ENCODE measurements at places on chromosomes 3 and 15. TPM values are rescaled to one million over a fixed set of nuclear protein-coding genes. Genes with fewer than 3 reads are reported as not detected.
A peak's percentile ranks its signal among the peaks of the same experiment; 100 is the strongest.

DNA sequence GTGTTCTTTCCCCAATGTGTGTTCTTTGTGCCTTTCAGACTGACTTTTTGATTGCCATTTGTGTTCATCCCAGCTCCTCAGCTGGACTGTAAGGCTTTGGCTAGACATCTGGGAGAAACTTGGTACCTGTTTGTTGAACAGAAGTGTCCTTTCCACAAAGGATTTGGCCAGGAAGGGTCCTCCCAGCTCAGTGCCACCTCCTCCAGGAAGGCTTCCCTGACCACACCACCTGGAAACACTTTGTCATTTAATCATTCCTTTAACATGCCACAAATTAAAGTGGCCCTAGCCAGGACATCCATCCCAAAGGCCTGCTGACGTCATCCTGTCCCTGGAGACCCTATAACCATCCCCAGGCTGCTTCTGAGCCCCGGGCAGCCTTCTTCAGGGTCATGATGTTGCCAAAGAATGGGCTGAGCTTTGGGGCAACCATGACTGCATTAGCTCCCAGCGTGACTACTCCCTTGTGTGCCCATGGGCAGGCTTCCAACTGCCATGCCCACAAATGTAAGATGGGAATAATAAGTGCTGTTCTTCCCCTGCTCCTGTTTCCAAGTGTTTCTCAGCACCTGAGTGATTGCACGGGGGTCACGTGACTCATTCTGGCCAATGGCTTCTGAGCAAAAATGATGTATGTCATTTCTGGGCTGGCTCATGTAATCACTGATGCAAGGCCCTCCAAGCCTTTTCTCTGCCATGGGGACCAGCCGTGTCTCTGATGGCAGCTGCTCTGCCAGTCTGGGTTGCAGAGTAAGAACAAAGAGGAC lies 112.5 kb upstream of the SMAD3 start:
- no peak for DNase-seq

- DNase-seq: no peak
Observed at GRCh38 chr15:31247404-31247803, 79.2 kb upstream of the KLF13 start.

DNA sequence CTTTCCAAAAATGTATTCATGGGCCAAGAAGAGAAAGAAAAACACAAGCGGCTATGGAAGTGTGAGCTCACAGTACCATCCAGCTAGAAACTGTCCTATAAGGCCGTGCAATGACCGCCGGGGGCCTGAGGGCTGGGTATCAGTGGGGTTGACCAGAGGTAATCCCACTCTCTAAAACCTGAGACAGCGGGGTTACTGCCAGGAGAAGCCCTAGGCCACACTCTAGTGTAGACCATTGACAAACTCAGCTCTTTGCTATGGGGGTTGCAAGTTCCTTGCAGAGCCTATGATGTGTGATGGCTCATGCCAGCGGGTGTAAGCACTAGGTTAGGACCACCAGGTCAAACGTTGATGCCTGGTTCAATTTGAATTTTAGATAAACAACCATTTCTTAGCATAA lies 25.9 kb upstream of the SLCO2A1 start:
- DNase-seq: no peak

DNA sequence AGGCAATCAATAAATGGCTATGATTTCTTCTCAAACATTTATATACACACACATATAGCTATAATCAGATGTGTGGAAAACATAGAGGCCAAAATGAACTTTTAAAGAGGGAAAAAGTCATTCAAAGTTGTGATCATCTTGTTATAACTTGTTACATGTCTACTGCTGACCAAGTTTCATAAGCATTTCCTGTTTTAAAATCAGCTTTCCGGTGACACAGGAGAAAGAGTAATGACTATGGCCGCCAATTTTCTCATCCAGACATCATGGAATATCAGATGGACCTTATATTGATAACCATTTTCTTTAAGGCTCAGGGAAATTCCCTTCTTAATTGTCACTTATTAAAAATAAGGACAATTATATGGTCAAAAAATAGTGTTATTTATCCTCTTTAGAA lies 71.7 kb upstream of the AGTR1 start:
- DNase-seq: no peak

- no peak for DNase-seq
Observed at GRCh38 chr3:107939691-107940442, 151.0 kb downstream of the CD47 start.

GRCh38 chr3:194129581-194130133 lies 6.3 kb upstream of the HES1 start:
- DNase-seq: no peak

- DNase-seq: no peak
Observed at GRCh38 chr3:70871909-70872656, 559.6 kb upstream of the MDFIC2 start.

Gene HYAL1
- total RNA-seq: 0.24 TPM

- no peak for DNase-seq
Observed at GRCh38 chr3:49500205-49500731, 30.2 kb downstream of the DAG1 start.

Gene GABRR3
- not detected for total RNA-seq

Gene CAMK2N2
- 0.35 TPM for total RNA-seq

DNA sequence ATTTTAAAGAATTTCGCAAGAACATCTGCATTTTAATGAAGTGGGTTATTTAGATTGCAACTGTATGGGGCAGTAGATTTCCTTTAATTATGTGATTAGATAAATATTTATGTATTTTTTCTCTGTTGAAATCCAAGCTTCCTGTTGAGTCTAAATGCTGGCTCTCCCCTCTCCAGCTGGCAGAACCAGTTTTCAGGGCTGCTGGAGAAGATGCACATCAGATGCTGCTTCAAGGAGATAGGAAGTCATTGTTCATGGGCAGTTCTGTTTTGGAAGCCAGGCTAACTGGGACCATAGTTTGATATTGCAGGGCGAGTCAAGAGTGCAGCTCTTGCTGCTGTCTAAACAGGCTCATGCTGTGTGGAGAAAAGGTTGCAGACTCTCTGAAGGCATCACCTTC lies 97.4 kb downstream of the SLC9A9 start:
- no peak for DNase-seq

DNA sequence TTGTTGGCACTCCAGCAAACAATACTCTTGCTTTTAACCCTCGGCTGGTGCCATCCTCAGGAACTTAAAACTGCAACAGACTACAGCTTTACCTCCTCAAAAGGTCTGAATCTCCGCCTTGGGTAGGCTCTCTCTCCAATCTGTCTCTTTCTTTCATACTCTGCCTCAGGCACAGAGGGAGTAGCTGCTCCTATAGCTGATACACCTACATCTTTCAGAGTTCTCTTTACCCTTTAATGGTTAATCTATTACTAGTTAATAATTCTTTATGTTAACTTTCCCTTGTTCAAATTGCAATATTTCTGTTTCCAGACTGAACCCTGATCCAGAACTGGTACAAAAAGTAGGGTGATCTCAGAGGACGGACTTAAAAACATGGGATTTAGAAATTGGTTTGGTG lies 66.2 kb downstream of the MAP4 start:
- no peak for DNase-seq

Gene CLDN18
- total RNA-seq: 0.13 TPM

DNA sequence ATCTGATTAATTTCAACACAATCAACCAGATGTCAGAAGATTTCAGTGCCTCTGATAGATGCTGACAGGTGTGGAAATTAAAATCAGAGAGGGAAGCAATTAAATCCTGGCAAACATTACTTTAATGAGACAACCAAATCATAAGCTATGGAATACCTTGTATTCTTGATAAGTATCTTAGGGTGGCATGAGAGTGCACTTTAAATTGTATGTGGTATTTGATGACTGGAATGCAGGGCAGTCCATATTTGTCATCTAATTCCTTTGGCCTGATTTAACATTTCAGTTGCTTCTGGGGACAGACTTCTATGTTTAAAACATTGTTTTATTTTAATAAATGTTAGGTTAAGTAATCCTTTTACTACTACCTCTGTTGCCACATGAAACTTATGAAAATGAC lies 184.1 kb downstream of the LPP start:
- no peak for DNase-seq

- no peak for DNase-seq
Observed at GRCh38 chr3:66469220-66469640, 31.6 kb downstream of the LRIG1 start.

- DNase-seq: no peak
Observed at GRCh38 chr3:14609506-14609905, 42.1 kb upstream of the CCDC174 start.

DNA sequence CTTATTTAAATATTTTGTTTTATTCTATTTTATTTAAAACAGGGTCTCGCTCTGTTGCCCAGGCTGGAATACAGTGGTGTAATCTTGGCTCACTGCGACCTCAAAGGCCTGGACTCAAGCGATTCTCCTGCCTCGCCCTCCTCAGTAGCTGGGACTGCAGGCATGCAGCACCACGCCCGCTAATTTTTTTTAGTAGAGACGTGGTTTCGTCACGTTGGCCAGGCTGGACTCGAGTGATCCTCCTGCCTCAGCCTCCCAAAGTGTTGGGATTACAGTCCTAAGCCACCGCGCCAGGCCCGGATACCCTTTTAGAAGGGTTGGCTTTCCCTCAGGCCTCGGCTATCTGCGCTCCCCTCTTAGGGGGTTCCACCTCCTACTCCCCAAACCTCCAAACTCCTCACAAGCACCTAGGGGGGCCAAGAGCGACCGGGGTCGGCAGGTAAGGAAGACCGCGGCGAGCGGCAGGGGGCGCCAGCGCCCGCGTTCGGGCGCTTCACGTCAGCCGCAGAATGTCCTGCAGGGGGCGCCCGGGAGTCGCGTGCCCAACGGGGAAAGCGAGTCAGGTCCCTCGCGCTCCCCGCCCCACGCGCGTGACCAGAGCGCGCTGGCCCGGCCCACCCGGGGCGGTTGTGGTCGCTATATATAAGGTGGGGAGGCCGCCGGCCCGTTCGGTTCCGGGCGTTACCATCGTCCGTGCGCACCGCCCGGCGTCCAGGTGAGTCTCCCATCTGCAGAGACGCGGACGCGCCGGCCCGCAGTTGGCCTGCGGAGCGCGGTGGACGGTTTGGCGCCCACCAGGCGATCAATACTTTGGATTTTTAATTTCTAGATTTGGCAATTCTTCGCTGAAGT lies 51.8 kb upstream of the GATM start:
- DNase-seq: peak; percentile 87

Gene RAMAC
- 28.5 TPM for total RNA-seq

Gene XCR1
- total RNA-seq: not detected

Gene TRAK1
- total RNA-seq: 17.2 TPM

- DNase-seq: no peak
Observed at GRCh38 chr3:8574670-8575322, 69.8 kb downstream of the SSUH2 start.

Gene THAP10
- not detected for total RNA-seq

DNA sequence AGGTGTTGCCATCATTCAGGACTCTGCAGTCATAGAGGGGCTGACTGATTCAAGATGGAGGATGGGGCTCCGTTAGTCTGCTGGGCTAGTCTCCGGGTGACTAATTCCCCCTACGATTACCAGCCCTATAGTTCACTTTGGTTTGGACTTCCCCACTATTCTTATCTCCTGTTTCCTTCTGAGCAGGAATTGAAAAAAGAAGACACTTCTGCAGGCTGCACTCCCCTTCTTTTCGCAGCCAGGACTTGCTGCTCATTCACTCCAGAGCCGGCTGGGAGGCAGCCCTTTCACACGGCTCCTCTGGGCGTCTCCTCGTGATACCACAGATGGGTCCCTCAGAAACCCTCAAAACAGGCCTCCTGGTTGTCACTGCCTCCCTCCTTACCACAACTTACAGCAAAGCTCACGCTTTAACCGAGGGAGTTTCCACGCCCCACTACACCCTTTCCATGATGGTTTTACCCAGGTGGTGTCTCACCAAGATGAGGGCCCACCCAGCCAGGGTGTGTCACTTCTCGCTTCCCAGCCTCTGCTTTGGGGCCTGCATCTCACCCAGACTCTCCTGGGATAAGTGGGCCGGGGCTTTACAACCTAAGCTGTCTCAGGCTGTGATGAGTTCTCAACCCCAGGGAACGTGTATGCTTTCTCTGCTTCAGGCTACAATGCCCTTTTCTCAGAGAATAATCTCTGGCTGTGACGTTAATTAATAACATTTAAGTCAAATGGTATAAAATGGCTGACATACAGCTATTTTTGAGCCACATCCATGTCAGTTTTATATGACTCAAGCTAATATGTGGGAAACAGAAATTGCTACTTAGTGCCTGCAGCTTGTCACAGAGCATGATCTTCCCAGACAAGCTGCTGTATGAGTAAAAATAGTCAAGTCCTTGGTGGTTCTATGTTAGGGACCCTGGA lies 11.9 kb downstream of the CX3CR1 start:
- peak; percentile 59 for DNase-seq

DNA sequence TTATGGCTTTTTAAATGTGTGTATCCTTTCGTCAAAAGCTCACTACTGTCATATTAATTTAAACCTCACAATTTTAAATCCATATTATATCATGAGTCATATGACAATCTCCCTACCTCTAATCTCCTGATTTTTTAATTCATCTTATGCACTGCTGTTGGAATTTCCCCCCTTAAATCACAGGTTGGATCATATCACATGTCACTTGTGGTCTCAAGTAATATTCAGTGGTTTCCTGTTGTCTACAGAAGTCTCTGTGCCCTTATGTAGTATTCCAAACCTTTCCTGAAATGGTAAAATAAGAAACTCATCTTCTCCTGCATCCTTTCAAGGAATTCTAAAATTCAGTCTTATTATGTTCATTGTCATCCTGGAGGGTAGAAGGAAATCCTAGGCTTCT lies 116.0 kb upstream of the CBLB start:
- no peak for DNase-seq

DNA sequence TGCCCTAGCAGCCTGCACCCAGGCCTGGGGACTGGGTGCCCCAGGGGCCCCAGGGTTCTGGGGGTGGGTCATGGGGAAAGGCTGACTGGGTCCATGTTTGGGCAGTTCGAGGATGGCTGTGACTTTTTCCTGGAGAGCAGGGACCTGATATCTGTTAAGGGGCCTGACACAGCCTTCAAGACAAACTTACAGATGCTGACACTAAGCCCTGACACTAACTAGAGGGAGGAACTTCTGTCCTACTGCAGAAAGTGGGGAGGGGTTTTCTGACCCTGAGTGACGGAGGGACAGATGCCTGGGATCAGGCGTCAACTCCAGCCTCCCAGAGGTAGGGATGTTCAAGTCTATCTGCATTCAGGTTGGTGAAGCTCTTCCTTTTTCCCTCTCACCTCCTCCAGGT lies 45.0 kb upstream of the SLC6A11 start:
- no peak for DNase-seq

- DNase-seq: peak; percentile 61
Observed at GRCh38 chr3:42831321-42831713, 22.1 kb downstream of the ACKR2 start.

GRCh38 chr3:52194485-52195290 lies 3.3 kb upstream of the ALAS1 start:
- DNase-seq: no peak

Gene TTC14
- total RNA-seq: 27.2 TPM

Gene ADCY5
- 0.05 TPM for total RNA-seq

Gene OR5K4
- not detected for total RNA-seq

All from activated T-cell treated with anti-CD3 and anti-CD28 coated beads, Interleukin-2, amount 50 U/mL, for 4 hours (primary cell).